ENCODE measurements at places on chromosomes 2 and 18.

DNA sequence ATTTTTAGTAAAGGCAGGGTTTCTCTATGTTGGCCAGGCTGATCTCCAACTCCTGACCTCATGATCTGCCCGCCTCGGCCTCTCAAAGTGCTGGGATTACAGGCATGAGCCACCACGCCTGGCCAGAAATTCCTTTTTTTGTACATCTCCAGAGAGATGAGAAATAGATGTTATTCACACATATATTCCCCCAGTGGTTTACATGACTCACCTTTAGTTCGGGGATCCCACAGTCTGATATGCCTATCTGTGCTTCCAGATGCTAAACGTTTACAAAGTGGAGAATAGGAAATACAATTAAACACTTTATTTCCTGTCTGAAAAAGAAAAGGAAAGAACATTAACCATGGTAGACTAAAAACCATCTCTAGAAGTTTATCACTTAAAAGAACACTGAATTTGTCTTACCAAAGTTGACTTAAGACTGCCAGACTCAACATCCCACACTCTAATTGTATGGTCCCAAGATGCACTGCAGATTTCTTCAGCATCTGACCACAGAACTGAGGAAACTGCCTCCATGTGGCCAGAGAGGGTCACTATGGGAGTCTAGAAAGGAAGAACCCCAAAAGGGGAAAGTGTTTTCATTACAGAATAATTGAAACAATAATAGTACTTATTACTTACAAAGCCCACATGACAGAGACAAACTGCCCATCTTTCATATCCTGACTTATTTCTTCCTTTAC is 12.6 kb upstream of the ICA1L start:
- no peak for DNase-seq

DNA sequence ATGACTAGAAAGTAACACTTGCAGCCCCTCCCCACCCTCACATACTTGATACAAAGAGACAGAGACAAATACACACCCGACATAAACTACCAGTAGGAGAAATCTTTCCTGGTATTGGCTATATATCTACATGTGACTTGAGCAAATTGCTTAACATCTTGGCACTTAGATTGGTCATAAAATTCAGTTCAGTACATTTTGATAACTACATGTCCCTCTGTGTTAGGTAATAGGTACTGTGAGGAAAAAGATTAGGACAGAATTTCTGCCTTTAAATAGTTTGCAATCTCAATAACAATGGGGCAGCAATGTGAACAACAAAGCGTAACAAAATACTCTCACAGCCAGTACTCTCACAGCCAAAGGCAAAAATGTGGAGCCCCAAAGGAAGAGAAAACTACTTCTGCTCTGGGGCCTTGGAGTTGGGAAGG is 670.0 kb upstream of the ACVR2A start:
- no peak for DNase-seq

- DNase-seq = no peak
Measured at GRCh38 chr18:79468119-79468789, 72.5 kb downstream of the NFATC1 start.

- no peak for DNase-seq
Measured at GRCh38 chr2:226796840-226797288, 2.8 kb downstream of the IRS1 start.

DNA sequence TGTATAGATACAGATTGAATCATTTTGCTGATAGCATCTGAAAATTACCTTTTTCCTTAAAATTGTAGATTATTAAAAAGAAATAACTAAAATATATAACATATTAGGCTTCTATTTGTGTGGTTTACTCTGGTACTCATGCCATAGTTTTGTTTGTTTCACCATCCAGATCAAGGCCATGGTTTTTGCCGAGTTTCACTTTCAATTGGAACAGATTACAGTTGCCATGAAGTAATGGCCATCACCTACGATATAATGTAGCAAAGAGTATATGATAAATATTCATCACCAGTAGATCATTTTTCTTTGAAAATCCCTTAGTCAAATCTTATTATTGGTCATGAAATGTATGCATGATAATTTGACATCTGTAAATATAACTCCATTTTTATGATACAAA is 11.9 kb upstream of the DNAH7 start:
- DNase-seq = no peak

GRCh38 chr18:10839421-10839820 is 309.9 kb downstream of the PIEZO2 start:
- no peak for DNase-seq

DNA sequence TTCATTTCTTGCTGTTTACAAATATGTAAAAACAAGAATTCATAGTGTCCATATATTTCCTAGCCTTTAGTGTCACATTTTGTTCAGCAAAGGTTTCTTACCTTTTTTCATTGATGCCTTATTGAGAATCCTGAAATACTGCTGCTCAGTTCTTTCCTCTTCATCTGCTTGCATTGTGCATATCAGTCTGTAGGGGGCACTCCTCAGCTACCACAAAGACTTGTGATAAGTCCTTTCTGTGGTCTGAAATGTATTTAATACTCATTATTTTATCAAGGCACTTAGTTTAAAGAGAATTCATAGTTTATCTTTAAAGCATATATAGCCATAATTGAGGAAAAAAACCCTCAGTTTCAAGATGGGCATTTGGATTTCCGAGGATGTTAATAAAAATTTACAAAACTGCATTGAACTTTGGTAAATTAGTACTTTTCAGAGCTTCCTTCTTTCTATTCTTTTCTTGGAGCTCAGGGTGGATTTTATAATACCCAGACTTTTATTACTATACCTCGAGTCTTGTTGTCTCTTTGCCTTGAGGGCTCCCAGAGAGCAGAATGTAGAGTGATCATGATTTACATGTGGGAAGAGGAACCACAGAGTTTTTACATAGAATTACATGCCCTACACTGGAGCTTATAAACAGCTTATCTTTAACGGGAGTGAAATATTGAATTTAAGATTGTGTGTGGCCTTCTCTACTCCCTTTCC is 570.1 kb downstream of the PLCL1 start:
- peak; percentile 33 for DNase-seq

DNA sequence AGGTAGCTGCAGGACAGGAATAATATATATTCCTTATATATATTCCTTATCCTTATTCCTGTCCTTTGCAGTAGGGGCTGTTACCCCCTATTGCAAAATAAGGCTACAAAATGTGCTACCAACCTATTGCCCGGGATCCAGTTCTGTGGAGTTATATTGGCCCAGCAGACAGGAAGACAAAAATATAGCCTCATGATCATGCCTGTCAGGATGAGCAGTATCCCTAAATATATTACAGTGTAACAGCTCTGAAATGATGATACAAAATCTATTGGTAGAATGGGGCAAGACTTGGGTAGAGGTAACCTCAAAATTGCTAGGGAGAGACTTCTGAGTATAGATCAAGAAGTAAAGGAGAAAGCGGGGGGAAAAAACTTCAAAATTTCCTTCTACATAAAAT is 31.6 kb upstream of the MARCHF7 start:
- DNase-seq = no peak

- no peak for DNase-seq
Measured at GRCh38 chr18:6734726-6735430, 5.4 kb downstream of the ARHGAP28 start.

DNA sequence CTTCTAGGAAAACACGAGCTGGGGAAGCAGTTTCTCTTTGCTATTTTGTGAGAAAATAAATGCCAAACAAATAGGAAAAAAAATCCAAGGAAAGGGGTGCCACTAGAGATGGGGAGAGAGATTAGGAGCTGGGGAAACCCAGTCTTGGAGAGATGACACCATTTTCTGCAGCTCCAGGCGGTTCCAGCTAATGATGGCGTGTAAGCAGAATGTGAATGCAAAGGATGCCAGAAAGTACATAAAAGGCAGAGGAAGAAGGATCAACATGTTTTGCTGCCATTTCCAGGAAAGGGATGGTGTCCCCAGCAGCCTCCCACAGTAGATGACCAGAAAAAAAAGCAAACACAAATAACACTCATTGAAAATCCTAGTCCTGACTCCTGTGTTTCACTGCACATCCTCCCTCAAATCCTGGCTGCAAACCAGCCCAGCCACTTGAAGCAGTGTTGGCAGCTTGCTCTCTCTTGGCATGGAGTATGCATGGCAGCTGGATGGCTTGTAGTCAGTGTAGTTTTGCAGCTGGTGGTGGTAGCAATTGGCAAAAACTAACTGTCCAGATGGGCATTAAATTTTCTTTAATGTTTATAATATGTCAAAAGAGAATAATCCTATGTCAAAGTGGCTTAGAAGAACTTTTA is 93.6 kb downstream of the FTCDNL1 start:
- DNase-seq = peak; percentile 82

- no peak for DNase-seq
Measured at GRCh38 chr18:42586601-42587000, 528.9 kb downstream of the RIT2 start.

DNA sequence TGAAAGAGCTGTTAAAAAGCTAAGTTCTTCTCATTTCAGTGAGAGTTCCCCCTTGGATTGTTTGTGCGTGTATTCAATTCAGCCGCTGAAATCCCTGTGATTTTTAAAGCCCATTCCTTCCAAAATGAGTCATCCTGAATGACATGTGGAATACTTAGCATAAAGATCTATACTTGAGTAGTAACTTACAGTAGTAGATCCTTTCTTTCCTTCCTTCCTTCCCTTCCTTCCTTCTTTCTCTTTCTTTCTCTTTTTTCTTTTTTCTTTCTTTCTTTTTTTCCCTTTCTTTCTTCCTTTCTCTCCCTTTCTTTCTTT is 18.2 kb upstream of the SOX11 start:
- no peak for DNase-seq

GRCh38 chr2:197183355-197183754 is 127.2 kb downstream of the ANKRD44 start:
- no peak for DNase-seq

GRCh38 chr2:105279126-105279525 is 37.6 kb downstream of the GPR45 start:
- no peak for DNase-seq

- DNase-seq = no peak
Measured at GRCh38 chr2:73739101-73739500, 2.0 kb upstream of the TPRKB start.

- DNase-seq = no peak
Measured at GRCh38 chr18:79497638-79498081, 101.9 kb downstream of the NFATC1 start.

DNA sequence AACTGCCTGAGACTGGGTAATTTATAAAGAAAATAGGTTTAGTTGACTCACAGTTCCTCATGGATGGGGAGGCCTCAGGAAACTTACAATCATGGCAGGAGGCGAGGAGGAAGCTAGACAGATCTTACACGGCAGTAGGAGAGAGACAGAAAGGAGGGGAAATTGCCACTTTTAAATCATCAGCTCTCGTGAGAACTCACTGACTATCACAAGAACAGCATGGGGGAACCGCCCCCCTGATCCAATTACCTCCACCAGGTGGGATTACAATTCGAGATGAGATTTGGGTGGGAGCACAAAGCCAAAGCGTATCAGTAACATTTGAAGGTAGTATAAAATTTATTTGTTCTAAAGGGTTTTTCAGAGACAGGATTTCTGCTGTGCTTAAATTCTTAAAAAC is 5.4 kb downstream of the GALM start:
- DNase-seq = no peak

DNA sequence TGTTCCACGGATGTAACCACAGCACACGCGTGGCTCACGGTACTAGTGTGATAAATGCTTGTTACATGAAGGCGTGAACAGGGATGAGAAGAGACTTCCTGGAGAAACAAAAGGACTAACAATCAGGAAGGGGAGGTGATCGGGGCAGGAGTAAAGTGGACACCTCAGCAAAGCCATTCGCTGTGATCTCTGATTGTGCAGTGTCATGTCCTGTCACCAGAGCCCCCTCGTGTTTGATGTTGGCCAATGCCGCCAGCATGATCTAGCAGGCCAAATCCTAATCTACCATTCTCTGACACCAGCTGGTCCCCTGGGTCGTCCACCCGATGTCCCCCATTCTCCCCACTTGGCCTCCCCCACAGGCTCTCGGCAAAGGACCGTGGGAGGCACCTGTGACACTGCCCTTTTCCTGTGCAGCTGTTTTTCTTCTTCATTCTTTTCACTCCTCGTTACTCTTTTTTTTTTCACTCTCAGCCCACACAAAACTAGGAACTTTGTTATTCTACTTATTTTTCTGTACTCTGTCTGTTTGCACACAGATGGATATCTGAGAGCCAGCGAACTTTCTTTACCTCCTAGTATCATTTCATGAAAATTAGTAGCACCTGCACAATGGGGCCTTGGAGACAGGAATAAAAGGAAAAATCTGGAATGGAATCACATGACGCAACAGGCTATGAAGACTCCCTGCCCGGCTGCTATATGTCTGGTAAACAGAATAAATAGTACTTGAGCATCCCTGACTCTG is 146.8 kb downstream of the TGIF1 start:
- no peak for DNase-seq

GRCh38 chr2:19868701-19869580 is 32.8 kb downstream of the TTC32 start:
- DNase-seq = no peak

- DNase-seq = no peak
Measured at GRCh38 chr2:23009545-23010149, 375.3 kb upstream of the KLHL29 start.

DNA sequence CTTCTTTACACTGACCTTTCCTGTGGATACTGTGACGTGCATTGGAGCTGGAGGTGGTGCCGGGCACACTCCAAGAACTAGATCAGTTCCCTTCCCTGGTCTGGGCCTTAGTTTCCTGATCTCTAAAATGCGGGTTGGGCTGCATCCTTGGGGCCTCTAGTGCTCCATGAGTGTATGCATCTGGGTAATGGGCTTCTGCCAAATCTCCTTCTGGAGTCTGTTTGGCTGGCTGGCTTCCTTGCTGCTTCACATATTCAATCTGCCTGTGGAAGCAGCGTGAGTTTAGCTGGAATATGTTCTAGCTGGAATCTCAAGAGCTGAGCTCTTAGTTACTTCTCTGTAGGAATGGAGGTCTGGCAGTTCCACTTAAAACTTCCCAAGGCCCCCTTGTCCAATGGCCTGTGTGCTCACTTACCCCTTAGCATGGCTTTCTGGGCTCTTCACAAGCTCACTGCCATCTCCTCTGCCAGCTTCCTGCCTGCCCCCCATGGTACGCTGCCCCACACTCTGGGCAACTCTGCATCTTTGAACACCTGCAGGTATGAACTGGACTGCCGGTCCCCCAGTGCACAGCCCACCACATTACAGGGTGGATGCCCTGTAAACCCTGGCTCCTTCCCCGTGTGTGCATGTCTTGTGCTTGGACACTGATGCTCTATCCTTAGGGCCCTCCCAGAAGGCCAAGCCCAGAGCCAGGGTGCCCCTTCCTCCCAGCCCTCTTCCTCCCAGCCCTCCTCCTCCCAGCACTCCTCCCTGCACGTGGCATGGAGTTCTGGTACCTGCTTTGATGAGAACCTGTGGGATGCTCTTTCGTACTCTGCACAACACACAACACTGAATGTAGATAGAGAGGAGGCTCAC is 103.6 kb upstream of the SMAD2 start:
- no peak for DNase-seq

GRCh38 chr2:157587576-157587975 is 41.1 kb downstream of the ACVR1C start:
- DNase-seq = peak; percentile 70
